ENCODE measurements at places on chromosomes 11 and 22.
A peak's percentile ranks its signal among the peaks of the same experiment; 100 is the strongest.

DNA sequence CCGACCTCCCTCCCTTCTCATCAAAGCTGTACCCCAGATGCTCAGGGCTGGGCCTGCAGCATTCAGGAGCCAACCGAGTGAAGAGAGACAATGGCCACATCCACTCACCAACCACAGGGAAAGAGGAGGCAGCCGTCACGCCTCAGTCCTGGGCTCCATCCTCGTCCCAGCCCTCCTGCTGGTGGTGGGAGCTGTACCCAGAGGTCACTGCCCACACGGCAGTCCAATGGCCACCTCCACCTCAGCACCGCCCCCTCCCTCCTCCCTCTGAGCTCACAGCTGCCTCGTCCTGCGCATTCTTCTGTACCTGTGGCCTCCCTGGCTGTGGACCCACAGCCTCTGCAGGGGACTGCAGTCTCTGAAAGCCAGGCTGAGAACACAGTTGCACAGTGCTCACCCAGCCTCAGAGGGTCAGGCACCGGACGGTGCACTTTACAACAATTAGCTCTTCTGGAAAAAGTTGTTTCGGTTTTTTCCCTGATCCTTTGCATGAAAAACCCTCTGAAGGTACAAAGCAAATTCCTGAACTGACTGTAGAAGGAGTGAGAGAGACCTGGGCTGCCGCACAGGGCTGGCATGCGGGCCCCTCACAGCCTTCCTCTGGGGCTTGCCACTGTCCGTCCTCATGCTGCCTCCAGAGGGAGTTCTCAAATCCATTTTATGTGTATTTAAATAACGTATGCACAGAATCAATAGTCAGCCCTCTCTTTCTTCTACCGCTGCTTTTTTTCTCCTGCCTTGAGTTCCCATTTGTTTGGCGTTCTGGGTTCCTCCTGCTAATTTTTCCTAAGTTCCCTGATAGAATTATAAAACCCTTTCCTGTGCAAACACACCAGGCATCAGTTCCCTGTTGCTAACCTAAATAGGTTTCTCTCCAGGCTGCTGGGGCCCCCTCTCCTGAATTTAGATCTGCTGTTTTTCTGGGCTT lies 52.7 kb downstream of the PHF21B start:
- no peak for DNase-seq

- no peak for DNase-seq
Measured at GRCh38 chr22:19478045-19478900, 720 bp downstream of the UFD1 start.

- DNase-seq = no peak
Measured at GRCh38 chr22:21982338-21982965, at the start of gene TOP3B. TOP3B (minus strand) TSS chr22:21982787; CDS start chr22:21975709, 7,078 bp downstream.

DNA sequence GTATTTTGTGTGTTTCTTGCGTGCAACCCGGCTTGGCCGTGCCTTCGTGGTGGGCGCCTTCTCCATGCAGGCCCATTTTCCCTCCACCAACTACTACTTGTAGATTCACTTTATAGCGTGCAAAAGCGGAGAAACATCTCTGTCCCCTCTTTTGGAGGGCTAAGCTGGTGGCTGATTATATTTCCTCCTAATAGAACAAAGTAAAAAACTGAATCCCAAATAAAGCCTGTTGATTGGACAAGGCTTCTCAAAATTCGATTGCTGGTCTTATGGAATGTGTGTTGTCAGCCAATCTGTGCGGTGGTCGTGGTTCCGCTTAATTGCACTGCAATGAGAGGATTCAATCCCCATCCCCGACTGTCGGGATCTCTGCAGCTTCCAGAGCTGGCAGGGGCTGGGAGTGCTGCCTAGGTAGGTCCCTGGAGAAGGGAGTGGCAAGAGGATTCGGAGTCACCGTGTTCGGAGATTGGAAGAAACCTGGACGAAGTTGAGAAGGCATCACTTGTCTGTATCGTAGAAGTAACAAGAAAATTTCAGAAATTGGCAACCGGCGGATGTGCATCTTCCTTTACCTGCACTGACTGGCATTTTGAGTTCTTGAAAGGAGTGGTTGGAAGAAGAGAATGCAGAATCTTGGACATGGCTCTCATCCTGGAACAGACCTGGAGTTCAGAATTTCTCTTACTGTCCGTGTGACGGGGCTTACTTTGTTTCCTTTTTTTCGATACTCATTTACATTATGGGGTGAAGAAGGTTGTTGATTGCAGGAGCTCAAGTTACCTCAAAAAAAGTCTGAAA lies 1.1 kb downstream of the HMGXB4 start:
- peak; percentile 0 for DNase-seq

- DNase-seq = no peak
Measured at GRCh38 chr22:32853662-32854061, 52.2 kb downstream of the TIMP3 start.

DNA sequence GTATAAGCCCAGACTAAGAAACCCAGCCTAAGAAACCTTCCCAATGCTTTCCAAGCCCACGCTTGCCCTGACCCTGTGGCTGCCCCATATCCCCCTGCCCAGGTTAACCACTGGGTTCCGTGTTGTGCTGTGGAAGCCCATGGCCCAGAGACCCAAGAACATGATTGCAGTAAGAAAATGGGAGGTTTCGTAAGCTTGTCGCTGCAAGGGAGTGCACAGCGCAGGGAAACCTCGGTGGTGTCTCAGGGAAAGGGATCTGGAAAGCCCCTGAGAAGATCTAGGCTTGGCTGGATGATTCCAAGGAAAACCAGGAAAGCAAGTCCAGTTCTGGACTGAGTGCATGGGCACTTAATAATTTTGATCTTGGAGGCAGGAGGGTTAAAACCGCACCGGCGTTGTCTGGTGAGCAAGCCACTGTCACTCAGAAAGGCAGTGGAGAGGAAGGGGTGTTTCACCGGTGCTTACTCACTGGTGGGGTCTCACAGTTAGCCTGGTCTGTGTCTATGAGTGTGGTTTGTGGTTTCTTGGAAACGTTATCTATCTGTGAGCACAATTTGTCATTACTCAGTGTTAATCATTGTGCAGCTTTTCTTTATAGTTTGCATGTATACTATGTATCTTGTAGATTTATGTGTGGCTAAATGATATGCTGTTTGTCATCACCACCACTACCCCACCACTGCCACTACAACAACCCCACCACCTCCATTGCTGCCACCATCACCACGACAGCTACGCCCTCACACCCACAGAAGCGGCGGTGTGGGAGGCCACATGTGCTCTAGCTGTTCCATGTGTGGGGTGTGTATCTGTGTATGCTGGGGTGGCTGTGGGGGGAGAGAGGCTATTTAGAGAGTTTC lies 53.3 kb upstream of the PRDM11 start:
- peak; percentile 70 for DNase-seq

DNA sequence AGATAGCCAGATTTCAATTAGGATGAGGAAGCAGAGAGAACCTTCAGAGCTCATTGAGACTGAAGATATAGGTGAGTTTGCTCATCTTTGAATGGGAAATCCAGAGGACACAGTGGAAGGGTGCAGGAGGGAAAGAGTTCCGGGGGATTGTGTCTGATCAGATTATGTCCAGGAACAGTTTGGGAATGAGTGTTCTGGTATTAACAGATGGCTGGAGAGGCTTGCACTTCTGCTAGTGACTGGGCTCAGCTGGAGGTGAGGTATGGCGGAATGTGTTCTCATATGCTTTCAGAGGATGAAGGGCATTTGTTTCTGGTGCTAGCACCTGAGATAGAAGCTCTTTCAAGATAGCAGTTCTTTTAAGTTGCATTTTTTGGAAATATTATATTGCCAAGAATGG lies 27.6 kb downstream of the ALKBH3 start:
- DNase-seq = no peak

DNA sequence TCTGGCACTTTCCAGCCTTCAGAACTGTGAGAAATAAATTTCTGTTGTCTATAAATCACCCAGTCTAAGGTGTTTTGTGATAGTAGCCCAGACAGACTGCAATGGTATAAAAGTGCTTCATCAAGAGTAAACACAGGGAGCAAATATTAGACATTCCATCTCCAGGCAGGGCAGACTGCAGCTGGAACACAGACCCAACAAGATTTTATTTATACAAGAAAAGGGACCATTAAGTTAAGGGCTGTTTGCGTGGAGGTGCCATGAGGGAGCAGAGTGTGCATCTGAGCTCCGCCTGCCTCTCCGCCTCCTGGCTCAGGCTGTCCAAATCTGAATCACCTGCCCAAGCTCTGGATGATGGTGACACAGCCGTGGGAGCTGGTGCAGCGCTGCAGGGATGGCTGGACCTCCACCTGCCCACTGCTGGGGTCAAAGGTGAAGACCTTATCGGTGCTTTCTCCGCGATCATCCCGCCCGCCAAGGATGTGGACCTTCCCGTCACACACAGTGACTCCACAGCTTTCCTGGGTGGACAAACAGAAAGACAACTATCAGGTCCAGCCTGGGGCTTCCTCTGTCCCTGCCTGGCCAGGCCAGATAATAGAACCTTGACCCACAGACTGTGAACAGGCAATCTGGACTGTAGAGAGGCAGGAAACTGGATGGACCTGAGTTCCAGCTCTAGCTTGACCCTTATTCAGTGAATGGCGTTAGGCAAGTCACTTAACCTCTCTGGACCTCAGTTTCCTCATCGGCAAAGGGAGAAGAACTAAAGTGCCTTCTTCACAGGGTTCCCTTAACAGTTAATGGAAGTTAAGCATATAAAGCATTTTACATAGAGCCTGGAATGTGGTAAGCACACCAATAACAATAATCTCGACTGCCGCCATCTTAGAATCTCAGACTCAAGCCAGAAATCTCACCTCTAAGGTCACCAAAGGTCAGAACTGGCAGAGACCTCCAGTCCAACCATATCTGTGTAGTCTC lies 10.5 kb downstream of the KLHL35 start:
- DNase-seq = no peak

- DNase-seq = no peak
Measured at GRCh38 chr11:67272327-67273259, 6.3 kb downstream of the GRK2 start.

DNA sequence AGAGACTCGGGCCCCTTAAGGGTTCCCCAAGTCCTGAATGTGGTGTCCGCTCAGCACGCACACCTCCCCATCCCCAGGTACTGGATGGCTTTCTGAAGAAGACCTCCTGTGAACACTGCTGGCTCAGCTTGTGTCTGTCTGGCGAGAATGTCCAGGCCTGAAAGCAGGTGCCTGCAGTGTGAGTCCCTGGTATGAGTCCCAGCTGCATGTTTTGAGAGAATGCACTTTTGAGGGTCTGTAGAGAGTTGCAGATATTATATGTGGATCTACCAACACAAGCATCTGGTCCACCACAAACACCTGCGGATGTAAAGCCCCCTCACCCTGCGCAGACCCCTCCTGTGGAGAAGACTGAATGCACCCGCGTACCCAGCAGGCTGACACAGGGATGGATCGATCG lies 1308.9 kb downstream of the TBC1D22A start:
- DNase-seq = no peak

GRCh38 chr22:22357024-22357883 lies 112.7 kb downstream of the VPREB1 start:
- DNase-seq = peak; percentile 26

DNA sequence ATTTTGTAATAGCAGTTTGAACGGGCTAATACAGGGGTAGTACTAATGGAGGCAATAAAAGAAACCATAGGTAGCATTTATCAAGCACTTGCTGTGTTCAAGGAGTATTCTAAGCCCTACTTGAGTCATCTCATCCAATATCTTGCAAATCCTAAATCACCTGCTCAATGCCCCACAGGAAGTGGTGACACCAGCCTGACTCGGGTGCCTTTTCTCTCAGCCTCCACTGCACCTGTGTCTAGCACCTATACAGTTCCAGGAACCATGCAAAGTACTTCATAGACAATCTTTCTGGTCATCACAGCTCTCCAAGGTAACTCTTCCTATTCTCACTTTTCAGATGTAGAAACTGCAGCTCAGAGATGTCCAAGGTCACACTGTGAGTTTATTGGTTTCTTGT lies 98.0 kb downstream of the PRR5L start:
- DNase-seq = no peak

GRCh38 chr11:47021965-47022364 lies 85.4 kb downstream of the CSTPP1 start:
- no peak for DNase-seq

DNA sequence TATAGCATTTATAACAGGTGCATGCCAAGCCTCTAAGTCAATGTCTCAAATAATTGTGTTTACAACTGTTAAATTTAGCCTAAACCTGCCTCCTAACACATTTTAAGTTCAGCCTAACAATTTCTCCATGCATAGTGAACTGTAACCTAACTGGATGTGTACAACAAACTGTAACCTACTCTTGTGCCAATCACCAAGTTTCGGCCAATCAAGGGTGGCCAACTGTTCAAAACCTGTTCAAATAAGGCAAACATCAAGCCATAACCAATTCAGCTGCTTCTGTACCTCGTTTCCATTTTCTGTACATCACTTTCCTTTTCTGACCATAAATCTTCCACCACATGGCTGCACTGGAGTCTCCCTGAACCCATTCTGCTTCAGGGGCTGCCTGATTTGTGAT lies 45.4 kb downstream of the PIK3C2A start:
- DNase-seq = no peak

- DNase-seq = no peak
Measured at GRCh38 chr11:105821372-105821771, 200.7 kb downstream of the MSANTD4 start.

- DNase-seq = no peak
Measured at GRCh38 chr22:47929073-47929472, 1166.6 kb downstream of the TBC1D22A start.

DNA sequence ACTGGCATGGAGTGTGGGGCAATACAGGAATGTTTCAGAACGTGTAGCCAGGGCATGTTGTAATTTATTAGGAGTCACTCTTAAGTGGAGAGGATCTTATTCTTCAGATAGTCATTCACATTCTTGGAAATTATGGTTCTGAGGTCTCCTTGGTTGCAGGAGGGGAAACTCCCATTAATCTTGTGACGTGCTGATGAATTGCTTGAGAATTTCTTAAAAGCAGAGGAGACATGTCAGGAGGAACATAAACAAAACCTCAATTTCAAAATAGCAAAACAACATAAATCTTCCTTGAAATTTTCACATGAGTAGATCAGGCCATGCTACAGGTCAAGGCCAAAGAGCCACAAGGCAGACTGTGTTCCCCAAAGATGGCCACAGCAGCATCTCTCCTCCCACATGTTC lies 50.4 kb downstream of the ADM start:
- peak; percentile 45 for DNase-seq

GRCh38 chr22:40368016-40368415 lies 2.4 kb upstream of the SGSM3 start:
- no peak for DNase-seq
